ENCODE measurements at places on chromosomes 7 and 10.

- DNase-seq, result no peak
Measured at GRCh38 chr10:131961777-131962662, 19.7 kb downstream of the BNIP3 start.

DNA sequence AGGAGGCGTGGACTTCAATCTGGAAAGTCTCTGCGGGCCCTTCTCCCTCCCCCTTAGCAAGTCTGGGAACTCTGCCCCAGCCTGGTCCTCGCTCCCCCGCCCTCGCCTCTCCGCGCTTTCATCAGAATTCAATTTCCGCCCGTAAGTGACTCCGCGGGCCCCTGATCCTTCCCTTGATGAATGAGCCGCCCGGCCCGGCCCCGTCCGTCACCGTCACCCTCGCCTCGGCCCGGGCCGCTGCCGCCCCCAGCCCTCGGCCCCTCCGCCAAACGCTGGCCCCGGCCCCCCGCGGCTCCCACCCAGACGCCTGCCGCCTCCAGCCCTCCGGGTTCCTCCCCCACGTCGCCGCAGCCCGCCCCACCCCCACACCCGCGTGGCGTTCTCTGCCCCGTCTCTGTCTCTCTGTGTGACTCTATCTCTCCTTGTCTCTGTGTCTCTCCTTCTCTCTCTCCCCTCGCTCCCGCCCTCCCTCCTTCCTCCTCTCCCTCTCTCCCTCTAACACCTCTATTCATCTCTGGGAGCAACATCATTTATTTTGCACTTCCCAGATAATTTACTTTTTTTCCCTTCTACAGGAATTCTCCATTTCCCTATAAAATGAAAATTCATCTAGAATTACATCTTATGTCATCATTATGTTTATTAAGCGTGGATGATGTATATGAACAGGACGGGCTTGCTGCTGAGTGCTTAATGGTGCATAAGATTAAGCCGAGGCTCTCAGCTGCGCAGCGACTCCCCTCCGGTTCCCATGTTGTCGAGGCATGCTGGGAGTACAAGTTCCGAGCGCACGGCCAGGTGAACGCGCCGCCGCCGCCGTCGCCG is 91.2 kb upstream of the PAX2 start:
- DNase-seq, result peak; percentile 56

GRCh38 chr10:71454347-71454746 is 57.6 kb downstream of the CDH23 start:
- no peak for DNase-seq

DNA sequence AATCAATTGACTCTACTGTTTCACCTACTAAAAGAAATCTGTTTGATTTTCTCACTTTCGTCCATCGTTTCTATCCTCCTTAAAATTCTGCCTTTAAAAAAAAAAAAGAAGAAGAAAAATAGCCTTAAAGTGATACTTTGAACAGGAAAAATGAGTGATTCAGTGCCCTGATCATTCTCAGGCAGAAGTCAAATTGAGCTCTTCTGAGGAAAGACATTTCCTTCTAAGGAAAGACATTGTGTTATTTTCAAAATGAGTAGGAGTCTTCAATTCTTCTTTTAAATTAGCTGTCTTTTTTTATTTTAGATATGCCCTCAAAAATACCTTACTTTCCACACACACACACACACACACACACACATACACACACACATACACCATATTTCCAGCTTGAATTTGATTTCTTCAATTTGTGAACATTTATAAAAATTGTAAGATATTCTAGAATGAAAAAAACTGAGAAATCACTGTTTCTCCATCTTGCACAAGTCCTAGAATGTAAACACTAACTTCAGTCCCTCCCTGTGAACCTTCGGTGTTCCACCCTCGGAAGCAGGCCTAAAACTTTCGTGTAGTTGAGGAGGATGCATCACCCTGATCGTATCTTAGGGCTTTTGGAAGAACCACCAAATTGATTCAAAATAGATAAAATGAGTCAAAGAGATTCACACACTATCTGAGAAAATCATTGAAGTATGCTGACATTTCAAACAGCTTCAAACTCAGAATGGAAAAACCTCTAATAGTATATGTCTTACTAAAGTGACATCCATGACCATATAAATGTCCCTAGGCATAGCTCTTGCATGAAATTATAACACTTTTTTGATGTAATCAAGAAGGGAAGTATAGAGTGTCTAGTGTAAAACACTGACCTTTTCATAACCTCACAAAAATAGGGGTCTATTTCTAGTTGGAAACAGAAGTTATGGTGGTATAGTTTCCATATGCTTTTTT is 270.8 kb downstream of the GATA3 start:
- DNase-seq, result no peak

DNA sequence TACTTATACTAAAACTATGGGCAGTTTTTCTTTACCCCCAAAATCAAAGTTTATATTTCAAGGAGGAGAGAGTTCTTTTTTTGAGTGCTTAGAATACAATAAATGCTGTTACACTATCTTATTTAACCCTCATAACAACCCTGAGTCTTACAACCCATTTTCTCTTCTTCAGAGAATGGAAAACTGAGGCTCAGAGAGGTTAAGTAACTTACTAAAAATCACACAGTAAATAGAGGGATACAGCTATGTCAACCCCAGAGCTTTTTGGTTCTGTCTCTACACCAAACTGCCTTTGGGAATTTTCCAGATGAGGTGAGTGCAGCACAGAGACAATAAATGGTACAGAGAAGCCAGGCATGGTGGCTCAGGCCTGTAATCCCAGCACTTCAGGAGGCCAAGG is 25.6 kb upstream of the PIK3AP1 start:
- DNase-seq, result no peak

DNA sequence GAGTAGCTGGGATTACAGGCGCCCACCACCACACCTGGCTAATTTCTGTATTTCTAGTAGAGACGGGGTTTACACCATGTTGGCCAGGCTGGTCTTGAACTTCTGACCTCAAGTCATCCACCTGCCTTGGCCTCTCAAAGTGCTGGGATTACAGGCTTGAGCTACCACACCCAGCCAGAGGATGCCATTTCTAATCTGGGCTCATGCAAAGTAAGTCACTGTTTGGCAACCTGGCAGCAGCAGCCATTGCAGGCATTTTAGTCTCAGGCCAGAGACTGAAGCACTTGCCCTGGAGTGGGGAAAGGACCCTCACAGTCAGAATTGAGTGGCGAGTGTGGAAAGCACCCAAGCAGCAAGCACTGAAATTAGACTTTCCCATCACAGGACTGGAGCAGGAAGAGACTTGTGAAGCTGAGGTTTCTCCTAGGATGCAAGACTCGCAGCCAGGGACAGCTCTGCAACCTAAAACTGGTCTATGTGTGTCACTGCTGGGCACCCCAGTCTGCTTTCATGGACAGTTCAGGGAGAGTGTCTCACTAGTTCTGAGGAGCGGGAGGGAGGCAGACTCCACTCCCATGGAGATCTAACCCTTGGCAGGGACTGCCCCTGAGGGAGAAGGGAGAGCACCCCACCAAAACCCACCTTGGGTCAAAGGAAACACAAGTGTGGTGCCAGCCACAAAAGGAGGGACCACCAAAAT is 27.6 kb downstream of the SNX13 start:
- DNase-seq, result no peak

DNA sequence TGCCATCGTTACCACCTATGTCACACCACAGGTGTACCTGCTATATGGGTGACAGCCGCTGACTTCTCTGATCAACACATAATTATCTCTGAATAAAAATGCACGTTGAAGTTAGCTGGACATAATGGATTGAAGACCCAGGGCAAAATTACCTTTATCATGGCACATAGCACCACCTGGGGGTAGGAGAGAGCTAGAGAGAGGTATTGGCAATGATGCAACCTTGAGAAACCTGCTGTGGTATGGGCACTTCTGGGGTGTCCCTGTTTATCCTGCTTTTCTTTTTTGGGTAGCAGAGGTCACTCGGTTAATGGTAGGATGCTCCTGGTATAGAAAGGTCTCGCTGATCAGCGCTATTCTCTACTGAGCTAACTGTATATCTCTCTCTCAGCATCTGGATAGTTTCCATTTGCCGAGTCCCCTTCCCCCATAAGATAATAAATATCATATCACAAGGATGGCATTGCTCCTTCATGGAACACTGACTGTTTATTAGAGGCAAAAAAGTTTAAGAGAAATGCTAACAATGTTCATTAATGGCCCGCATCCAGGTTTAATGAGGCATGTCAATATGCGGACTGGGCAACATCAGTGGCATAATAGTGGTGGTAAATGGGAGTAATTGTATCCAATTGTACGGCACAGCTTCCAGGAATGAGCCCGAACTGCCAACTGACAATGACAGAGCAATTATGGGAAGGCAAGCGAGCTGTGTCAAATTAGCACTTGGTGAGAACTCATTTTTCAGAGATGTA is 323.1 kb downstream of the TFEC start:
- no peak for DNase-seq

DNA sequence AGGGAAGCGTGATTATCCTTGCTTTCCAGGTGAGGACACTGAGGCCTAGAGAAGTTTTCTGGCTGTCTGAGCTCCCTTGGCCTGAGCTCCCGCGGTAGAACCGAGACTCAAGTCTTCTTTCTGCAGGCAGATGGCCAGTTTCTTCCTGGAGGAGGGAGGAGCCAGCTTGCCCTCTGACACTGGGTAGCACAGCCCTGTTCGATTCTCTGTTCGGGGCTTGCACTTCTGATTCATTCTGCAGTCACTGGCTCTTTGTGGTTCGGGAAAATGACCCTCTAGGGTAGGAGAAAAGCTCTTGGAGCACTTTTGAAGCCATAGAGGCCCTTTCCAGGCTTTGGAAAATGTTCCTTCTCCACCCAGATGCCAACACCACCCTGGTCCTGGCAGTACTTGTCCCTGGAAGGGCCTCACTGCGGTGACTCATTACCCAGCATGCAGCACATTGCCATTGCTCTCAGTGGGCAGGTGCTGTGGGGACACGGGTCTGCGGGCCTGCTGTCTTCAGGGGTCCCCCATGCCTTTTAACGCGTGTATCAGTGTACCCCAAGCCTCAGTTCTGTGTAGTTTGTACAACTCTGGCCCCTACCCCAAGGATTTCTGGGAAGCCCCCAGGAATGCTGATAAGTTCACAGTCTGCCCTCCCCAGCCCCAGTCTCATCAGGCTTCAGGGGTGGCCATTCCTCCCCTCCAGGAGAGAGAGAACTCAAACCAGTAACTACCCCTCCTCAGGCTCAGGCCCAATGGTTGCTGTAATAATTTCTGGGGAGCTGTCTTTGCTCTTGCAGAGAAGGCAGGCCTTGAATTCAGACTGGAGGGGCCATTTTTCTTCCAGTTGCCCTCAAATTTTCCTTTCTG is 11.9 kb downstream of the CHST3 start:
- DNase-seq, result no peak

DNA sequence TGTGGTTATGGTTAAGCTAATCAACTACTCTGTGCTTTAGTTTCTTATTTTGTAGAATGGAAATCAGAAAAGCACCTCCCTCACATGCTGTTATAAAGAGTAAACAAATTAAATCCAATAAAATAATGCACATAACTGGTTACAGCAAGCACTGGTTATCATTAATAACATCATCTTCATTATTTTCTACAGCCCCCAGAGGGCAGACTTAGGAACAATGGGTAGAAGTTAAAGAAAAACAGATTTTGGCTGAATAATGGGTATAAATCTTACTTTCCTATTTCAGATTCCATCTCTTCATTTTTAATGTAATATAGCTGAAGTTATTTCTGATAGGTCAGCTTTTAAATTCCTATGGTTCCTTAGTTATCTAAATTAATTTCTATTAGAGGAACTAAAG is 126.5 kb downstream of the DOCK4 start:
- DNase-seq, result no peak

- no peak for DNase-seq
Measured at GRCh38 chr7:80392229-80393169, 119.4 kb downstream of the GNAT3 start.

DNA sequence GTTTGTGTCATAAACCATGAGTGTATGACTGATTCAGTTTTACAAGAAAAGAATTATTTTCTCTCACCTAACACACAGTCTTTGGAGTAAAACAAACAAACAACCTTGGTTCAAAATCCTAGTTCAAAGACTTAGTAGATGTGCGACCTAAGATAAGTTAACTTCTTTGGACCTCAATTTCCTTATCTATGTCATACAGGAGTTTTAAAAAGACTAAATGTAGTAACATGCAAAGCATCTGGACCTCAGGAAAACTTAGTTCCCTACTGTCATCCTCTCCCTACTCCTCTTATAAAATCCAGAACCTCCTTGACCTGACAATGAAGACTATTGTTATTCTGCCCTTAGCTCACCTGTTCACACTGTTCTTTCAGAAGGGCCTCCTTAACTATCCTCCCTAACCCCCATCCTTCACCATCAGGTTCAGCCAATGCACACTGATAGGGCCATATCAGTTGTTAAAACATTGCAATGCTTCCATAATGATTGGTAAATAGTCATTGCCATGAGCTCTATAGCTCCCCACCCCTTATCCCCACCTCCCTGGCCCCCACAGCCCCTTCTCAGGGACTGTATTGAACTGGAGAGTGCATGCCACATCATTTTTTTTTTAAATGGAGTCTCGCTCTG is 28.8 kb upstream of the CCNJ start:
- no peak for DNase-seq

DNA sequence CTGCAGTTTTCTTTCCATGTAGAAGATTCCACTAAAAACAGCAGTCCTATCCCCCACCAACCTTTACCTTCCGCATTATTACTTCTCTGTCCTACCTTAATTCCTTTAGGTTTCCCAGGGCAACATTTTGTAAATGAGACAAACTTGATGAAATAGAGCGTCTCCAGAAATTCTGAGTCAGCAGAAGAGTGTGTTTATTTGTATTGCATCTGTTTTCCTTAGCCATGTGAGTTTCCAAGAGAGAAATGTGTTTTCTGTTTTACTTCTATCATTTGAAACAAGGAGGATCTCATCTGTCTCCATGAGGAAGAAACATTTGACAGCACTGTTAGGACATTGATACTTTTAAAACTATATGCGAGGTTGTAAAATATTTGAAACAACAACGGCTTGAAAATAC is 244.2 kb upstream of the PLXDC2 start:
- no peak for DNase-seq

DNA sequence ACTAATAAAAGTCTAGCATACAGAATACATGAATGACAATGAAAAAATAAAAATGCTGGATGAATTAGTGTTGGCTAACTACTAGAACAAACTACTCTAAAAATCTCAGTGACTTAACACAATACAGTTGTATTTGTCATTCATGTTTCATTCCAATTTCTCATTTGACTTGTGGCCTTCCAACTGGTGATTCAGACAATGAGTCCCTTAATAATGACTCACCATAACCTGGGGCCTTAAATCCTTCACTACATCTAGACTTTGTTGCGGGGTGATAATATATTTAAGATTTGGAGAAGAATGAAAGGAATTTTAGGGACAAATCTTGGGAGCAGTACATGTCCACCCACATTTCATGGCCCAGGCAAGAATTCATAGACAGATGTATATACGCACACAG is 90.5 kb upstream of the POM121L12 start:
- no peak for DNase-seq

DNA sequence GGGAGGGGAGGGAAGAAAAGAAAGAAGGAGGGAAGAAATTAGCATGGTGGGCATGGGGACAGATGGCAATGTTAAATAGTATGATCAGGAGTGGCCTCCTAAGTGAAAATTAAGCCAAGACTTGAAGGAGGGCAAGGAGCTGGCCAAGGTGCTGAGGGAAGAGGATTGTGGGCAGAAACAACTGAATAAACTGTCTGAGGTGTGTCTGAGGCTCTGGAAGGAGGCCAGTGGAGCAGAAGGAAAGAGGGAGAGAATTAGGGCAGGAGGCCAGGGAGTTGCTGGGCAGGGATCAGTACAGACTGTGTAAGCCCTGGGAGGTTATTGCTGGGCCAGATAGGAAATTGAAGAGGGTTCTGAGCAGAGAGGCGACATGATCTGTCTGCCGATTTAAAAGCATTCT is 40.6 kb upstream of the VKORC1L1 start:
- peak; percentile 13 for DNase-seq
